Pulmonary artery endothelial cell (primary cell): ENCODE measurements at places on chromosomes 16 and 17. TPM values are rescaled to one million over a fixed set of nuclear protein-coding genes. Genes with fewer than 3 reads are reported as not detected.

The TCAP gene
- 0.07 and 0.18 TPM in 2 replicates for total RNA-seq

DNA sequence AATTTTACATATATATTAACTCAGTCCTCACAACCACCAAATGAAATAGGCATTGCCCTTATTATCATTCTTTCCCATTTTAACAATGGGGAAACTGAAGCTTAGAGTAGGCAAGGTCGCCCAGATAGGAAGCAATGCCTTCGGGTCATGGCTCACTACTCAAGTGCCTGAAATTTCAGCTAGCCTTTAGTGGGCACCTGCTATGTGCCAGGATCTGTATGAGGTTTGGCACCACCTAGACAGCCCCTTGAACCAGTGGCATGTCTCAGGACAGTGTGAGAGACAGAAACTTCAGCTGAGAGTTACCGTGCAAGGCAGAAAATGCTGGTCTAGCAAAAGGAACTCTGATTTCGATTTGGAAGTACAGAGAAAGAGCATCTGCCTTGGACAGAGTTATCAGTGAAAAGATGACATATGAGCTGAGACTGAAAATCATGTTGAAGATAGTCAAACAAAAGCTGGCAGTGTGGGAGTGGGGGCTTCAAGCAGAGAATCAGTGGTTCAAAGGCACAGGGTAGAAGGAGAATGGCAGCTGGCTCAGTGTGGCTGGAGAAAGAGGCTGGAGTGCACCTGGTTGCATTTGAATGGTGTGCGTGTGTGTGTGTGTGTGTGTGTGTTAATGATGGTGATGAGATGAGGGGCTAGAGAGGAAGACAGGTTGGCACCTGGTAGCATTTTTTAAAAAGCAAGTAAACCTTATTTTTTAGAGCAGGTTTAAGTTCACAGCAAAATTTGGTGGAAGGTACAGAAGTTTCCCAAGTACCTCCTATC is 29.1 kb downstream of the CDH13 start:
- no peak for DNase-seq

DNA sequence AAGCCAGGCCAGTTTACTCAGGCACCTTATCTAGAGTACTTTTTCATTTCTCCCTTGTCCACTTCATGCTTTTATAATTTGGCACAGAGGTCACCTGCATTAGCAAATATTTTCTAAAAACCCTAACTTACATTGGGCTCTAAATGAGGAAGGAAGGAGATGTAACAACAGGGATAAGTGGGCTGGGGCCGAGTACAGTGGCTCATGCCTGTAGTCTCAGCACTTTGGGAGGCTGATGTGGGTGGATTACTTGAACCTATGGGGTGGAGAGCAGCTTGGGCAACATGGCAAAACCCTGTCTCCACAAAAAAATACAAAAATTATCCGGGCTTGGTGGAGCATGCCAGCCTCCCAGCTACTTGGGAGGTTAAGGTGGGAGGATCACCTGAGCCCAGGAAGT is 55.9 kb downstream of the TMEM100 start:
- no peak for DNase-seq

DNA sequence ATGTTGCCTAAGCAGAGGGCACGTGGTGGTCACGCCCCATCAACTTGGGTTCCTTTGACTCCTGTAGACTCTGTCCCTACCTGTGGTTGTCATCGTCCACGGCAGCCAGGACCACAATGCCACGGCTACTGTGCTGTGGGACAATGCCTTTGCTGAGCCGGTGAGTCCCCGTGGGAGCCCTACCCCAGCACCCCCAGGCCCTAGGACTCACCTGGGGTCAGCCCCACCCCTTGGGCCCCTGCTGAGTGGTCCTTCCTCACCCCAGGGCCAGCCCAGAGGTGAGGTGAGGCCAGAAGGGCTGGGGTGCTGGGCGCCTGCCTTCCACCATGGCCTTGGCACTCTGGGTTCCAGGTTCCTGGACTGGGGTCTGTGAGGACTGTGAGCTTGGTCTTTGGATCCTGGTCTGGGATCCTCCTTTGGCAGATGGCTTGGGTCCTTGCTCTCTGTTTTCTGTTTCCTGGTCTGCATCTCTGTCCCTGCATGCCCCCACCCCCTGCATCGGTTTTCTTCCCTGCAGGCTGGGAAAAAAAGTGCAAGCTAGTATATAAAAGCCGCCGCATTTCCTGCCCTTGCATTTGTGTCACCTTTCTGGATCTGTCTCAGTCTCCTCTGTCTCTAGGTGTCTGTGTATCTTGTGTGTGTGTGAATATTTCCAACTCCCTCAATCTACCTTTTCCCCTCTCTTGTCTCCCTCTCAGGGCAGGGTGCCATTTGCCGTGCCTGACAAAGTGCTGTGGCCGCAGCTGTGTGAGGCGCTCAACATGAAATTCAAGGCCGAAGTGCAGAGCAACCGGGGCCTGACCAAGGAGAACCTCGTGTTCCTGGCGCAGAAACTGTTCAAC is 17.5 kb downstream of the STAT5A start:
- no peak for DNase-seq

DNA sequence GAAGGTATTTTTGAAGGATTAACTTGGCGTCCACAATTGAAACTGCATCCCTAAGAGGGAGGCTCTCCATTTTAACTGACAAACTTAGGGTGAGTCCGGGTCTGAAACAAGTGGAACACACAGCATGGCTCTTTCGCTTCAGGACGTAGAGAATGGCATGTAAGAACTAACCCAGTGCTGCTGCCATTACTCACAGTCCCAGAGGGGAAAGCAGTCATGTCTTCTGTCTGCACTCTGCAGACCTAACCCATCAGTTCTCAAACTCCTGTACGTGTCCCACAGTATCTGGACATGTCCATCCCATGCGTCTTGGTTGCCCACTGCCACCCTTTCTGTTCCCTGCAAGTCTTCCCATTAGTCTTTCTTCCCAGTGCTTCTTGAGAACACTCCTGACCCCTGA is 563 bp downstream of the ST6GALNAC1 start:
- DNase-seq = no peak

- DNase-seq = peak; percentile 13
Observed at GRCh38 chr17:47776330-47777197, 43.5 kb downstream of the TBX21 start.

The ASPA gene
- not detected in 2 replicates for total RNA-seq

DNA sequence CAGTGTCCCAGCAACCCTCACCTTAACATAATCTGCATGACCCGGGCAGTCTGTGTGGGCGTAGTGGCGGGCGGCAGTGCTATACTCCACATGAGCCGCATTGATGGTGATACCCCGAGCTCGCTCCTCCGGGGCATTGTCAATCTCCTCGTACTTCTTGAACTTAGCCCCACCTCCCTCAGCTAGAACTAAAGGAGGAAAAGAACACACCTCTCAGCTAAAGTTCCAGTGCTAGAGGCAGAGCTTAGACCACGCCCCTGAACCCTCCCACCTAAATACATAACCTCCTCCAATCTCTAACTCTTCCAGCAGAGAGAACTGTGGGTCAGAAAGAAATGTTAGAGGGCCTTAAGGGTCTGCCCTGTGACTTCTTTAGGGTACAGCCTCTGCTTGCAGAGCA is 855 bp downstream of the TUFM start:
- no peak for DNase-seq

The ESRP2 gene
- total RNA-seq = 0.13 and 0.25 TPM in 2 replicates

GRCh38 chr17:28755486-28755885 is 11.7 kb downstream of the TRAF4 start:
- DNase-seq = no peak

DNA sequence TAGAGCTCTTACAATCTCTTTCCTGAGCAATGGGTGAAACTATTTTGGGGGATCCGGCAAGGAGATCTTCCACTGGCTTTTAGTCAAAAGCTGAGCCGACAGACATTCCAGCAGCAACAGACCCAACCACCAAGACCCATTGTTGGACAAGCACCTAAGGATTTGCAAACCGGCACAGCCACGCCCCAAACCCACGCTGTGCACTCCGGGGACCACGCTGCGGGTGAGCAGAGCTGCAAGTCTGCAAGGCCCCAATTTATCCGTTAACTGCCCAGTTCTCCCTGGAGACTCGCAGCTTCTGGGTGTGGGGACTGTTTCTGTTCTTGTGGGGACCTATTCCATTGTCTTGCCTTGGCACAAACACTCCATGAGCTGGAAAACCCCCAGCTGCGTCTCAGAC is 45.9 kb downstream of the C16orf95 start:
- DNase-seq = no peak

- no peak for DNase-seq
Observed at GRCh38 chr16:11200592-11200991, 55.4 kb downstream of the SOCS1 start.

- DNase-seq = no peak
Observed at GRCh38 chr17:63382136-63382535, 64.0 kb downstream of the CYB561 start.

DNA sequence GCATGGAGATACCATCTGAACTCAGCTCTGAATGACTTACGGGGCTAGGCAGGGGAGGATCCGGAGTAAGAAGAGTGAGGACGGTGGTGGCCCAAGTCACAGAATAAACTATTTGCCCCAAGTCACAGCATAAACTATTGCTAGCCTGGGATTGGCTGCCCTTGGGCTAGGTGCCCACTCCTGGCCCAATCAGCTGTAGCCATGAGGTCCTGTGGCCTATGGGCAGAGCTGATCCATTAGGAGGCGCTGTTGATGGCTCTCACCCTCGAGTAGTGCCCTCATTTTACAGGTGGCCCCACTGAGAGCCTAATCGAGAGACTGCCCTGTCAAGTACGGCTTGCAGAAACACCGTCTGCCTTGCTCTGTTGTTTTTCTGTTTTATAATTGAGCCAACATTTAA is 62.3 kb upstream of the ZNF423 start:
- DNase-seq = no peak

GRCh38 chr17:26963163-26963503 is 330.8 kb upstream of the WSB1 start:
- no peak for DNase-seq

DNA sequence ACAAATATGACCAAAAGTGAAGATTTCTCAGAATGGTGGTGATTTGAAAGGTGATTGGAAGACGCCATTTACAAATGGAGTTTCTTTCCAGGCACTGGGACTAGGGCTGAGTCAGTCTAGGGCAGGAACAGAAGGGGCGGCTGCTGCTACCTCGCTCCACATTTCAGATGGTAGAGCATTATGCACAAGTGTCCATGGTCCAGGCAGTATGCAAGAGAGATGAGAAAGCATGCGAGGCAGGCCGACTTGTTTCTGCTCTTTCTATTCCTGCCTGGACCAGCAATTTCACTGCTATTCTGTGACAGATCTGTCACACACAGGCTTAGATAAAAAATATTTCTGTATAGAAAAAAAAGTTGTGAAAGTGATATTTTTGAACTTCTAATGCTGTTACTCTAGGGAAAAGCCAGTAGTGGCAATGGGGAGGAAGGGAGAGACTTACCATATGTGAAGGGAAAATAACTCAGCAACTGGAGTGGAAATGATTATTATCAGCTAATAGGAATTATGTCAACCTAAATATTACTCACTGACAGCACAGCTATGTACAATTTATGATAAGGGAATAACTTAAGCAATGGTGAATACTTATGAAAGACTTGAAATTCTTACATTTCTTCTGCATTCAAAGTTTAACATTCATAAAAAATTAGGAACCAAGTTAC is 134.7 kb upstream of the NETO2 start:
- no peak for DNase-seq
